ENCODE measurements at places on chromosomes 6 and 20.

DNA sequence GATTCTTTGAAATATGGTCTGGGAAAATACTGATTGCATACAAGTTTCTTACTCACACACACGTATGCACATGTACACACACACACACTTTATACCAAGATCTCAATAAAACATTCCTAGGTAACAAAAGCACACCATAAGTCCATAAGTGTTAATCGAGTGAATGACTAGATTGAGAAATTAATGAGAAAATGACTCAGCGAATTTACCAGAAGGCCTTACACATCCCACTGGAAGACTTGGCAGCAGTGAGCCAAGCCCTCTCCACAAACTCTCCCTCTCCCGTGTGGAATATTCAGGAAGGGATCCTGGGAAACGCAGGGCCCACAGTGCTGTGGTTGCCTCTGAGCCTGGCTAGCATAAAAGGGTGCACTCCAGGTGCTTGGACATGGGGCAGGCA is 227.2 kb downstream of the LY86 start:
- DNase-seq = no peak

- DNase-seq = no peak
Observed at GRCh38 chr6:151704383-151704782, 103.1 kb upstream of the ESR1 start.

DNA sequence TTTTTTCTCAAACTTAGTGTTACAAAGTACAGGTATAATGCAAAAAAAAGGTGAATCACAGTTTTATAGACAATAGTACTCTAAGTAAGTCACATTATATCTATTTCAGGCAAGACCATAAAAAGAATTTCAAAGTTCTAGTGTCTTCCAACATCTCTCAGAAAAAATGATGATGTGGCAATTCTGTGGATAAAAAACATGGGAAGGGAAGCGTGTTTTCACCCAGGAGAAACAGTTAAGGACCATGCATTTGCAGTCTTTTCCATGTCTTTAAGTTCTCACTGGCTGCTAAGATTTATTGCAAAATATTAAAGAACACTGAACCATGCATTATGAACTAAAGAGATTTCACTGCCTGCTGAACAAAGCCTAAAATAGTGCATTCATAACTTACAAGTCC is 1.8 kb downstream of the SSR1 start:
- DNase-seq = no peak

DNA sequence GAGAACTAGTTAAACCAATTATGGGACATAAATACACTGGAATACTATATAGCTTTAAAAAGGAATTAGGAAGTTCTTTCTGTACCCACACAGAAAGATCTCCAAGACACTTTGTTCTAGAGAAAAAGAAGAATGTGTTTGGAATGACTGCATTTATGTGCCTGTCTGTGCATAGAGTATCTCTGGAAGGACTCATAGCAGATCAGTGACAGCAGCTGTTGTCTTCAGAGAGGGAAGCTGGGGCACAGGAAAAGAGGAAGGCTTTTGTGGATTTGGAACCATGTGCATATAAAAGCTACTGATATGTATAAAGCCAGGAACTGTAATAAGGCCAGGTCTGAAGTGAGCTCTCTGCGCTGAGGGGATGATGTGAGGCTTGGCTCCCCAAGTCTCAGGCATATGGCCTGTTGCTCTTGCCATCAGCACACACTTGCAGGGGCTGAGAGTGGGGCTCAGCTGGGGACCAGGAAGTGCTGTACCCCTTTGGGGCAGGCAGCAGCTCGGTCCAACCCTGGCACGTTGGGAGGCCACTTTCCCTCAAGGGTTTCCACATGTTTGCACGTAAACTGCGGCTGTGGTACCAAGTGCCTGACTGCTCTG is 31.8 kb upstream of the CCDC167 start:
- DNase-seq = no peak
